ENCODE measurements at places on chromosomes 4 and X. TPM values are rescaled to one million over a fixed set of nuclear protein-coding genes. Genes with fewer than 3 reads are reported as not detected.

PDE6B gene
- 1.6 TPM for total RNA-seq

GRCh38 chr4:48979914-48980579 lies 6.0 kb upstream of the CWH43 start:
- H3K4me1 ChIP-seq = no peaks in the 10 kb centered on the region
- H3K36me3 ChIP-seq = no peaks in the 10 kb centered on the region
- no peak overlapping the region for H3K4me3 ChIP-seq

DNA sequence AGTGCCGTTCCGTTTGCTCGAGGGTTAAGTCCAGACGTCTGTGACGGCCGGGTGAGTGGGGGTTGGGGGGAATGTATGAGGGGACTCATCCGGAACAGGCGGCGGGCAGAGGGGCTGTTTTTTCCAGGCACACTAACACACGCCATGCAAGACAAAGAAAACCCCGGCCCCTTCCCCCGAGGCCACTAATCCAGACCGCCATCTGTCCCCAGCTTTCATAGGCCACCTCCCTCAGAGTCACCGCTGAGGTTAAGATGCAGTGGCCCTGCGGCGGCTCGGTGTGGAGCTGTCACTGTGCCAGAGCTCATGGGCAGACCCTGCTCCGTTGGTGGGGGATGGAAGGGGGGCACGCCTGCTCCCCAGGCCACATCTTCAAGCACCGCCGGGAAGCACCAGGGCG lies 34.1 kb downstream of the SORCS2 start:
- H3K27me3 ChIP-seq = peaks cover 7% of the 10 kb centered on the region
- H3K4me1 ChIP-seq = no peaks in the 10 kb centered on the region
- H3K27ac ChIP-seq = no peak overlapping the region
- no peak for DNase-seq

DNA sequence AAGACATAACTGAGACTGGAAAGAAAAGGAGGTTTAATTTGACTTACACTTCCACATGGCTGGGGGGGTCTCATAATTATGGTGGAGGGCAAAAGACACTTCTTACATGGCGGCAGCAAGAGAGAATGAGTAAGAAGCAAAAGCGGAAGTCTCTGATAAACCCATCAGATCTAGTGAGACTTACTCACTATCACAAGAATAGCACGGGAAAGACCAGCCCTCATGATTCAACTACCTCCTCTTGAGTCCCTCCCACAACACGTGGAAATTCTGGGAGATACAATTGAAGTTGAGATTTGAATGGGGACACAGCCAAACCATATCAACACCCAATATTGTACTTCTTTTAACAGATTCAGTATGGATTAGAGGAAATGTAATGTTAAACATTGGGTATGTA lies 646.6 kb downstream of the ANKRD50 start:
- peaks cover 22% of the 10 kb centered on the region for H3K4me1 ChIP-seq
- H3K27me3 ChIP-seq = no peaks in the 10 kb centered on the region
- no peak for DNase-seq
- no peak overlapping the region for H3K4me3 ChIP-seq
- H3K27ac ChIP-seq = no peak overlapping the region

All from osteocyte (in vitro differentiated cells).